NCI-H510A treated with DMSO at 0.1 percent for 48 hours (cell line): ENCODE measurements at places on chromosomes 13 and 19.
A peak's percentile ranks its signal among the peaks of the same experiment; 100 is the strongest.

GRCh38 chr19:47186446-47187334, 44.3 kb downstream of the BBC3 start:
- DNase-seq: no peak

GRCh38 chr19:48780631-48781391, 25.5 kb downstream of the FGF21 start:
- DNase-seq: no peak

DNA sequence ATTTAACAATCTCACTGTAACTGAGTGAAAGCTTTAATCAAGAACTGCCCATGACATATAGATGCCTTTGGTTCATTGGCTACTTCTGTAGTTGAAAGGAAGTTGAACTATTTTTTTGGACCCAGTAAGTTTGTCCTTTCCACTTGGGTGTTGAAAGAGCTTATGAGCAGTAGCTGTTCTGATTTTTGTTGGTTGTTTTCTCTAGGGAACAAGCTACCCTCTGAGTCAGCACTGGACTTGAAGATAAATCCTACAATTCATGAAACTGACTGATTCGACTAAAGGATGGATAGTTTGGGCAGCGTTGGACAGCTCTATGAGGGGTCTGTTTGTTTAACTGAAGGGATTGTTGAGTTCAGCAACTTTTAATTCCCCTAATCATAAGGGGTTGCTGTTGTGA, 101.0 kb downstream of the PAN3 start:
- DNase-seq: no peak

- DNase-seq: no peak
These were observed 6.4 kb upstream of the ELF1 start for GRCh38 chr13:41025518-41025917.

- no peak for DNase-seq
These were observed 9.6 kb upstream of the SHFL start for GRCh38 chr19:10076535-10076934.

- no peak for DNase-seq
These were observed 57.7 kb downstream of the ATP8A2 start for GRCh38 chr13:25429466-25429865.

- no peak for DNase-seq
These were observed 165.4 kb downstream of the FLT1 start for GRCh38 chr13:28329395-28330158.

DNA sequence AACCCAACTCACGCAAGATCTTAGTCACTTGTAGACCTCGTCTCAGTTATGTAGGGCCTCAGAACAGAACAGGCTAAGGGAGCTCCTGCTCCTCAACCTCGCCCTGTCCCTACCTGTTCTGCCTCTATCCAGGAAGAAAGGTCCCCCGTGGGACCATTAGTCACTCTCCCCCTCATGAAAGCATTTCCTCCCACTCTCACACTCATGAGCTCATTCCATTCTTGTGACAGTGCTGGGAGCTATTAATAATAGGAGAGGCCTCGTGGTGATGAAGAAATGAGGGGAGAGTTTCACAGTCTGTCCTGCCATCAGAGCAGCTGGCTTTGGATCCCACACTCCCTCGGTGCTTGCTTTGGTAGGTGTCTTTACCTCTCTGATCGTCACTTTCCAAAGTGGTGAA, 10.2 kb downstream of the PPP2R1A start:
- no peak for DNase-seq

DNA sequence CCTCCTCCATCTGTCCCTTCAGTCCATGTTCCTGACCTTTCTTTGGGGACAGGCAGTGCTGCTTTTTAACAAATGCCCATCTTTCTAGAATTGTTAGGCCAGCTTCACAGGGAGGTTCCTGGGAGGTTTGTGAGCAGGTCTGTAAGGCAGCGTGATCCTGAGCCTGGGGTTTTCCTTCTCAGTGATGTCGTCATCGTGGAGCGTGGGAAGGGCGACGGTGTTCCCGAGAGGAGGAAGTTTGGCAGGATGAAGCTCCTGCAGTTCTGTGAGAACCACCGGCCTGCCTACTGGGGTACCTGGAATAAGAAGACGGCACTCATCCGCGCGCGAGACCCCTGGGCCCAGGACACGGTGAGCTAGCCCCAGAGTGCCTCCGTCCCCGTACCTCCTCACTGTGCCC, 26.8 kb downstream of the CHAF1A start:
- DNase-seq: no peak

DNA sequence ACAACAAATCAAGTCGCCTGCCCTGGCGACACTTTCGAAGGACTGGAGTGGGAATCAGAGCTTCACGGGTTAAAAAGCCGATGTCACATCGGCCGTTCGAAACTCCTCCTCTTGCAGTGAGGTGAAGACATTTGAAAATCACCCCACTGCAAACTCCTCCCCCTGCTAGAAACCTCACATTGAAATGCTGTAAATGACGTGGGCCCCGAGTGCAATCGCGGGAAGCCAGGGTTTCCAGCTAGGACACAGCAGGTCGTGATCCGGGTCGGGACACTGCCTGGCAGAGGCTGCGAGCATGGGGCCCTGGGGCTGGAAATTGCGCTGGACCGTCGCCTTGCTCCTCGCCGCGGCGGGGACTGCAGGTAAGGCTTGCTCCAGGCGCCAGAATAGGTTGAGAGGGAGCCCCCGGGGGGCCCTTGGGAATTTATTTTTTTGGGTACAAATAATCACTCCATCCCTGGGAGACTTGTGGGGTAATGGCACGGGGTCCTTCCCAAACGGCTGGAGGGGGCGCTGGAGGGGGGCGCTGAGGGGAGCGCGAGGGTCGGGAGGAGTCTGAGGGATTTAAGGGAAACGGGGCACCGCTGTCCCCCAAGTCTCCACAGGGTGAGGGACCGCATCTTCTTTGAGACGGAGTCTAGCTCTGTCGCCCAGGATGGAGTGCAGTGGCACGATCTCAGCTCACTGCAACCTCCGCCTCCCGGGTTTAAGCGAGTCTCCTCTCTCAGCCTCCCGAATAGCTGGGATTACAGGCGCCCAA, at the start of gene LDLR:
Gene LDLR (plus strand): TSS at position 210 of the 760 bp plus-strand sequence. CDS start 86 bp downstream, at position 296.
- peak; percentile 91 for DNase-seq

DNA sequence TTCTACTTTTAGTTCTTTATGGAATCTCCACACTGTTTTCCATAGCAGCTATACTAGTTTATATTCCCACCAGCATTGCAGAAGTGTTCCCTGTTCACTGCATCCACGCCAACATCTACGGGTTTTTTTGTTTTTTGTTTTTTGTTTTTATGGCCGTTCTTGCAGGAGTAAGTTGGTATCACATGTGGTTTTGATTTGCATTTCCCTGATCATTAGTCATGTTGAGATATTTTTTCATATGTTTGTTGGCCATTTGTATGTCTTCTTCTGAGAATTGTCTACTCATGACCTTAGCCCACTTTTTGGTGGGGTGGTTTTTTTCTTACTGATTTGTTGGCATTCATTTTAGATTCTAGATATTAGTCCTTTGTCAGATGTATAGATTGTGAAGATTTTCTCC, 89.7 kb downstream of the FRY start:
- no peak for DNase-seq

- no peak for DNase-seq
These were observed 83.1 kb downstream of the ZNF557 start for GRCh38 chr19:7152568-7152967.

DNA sequence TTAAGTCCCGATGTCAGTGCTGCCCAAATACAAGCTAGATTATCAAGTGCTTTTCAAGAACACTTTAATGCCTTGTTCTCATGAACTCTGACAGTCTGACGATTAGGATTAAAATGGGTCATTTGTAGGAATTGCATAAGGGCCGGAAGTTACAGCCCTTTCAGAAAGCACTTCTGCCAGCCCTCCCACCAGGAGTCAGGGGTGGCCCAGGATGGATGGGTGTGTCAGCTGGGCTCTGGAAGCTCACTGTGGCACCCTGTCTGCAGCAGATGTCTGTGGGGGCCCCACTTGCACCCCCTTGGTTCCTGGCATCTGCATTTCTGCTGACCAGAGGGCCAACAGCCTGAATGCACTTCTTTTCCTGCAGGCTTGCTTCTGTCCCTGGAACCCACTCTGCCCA, 712.7 kb downstream of the UQCRFS1 start:
- DNase-seq: no peak

DNA sequence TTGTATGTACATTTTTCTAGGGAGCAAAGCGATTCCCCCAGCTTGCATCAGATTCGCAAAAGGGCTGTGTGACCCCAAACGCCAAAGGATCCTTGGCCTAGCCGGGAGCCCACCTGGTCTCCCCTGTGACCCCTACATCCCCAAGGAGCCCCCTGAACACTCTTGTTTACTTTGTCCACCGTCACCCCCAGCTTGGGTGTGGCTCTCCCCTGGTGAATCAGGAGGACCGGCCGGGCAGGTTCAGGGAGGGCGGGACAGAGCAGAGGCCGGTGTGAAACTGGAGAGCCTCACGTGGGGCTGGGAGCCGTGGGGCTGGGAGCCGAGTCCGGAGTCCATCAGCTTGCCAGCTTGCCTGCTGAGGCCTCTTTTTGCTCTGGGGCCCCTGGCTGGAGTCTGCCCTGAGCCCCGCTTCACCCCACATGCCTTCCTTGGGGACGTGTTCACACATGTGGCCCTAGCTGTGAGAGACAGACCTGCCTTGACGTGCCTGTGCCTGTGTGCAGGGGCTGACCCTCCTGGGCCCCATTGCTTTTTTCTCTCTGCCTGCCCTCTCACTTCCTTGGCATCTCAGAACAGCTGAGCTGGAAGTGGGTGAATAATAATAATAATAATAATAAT, 2.0 kb downstream of the ITPKC start:
- DNase-seq: peak; percentile 56

- no peak for DNase-seq
These were observed 35.3 kb downstream of the RGCC start for GRCh38 chr13:41492432-41493260.

- DNase-seq: no peak
These were observed 430 bp downstream of the MAP4K1 start for GRCh38 chr19:38617283-38617763.
